ENCODE measurements at places on chromosomes 1 and 21.

- no peak for DNase-seq
These were observed 73.1 kb upstream of the CACHD1 start for GRCh38 chr1:64396817-64397216.

GRCh38 chr1:246572785-246573184 is 6.5 kb downstream of the CNST start:
- DNase-seq: no peak

DNA sequence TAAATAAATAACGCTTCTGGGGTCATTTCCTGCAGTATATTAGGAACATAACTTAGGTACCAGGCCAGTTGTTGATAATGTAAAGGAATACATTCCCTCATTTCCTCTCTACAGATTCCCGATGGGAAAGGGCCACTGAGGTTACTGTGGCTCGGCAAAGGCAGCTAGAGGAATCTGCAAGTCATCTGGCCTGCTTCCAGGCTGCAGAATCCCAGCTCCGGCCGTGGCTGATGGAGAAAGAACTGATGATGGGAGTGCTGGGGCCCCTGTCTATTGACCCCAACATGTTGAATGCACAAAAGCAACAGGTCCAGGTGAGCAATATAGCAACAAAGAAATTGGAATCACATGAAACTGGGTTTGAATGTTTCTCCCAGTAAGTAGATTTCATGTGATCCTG is 109.6 kb upstream of the BMP8A start:
- no peak for DNase-seq

- no peak for DNase-seq
These were observed 3.0 kb downstream of the USH2A start for GRCh38 chr1:216420263-216420662.

- no peak for DNase-seq
These were observed 143.5 kb downstream of the C1orf94 start for GRCh38 chr1:34320053-34320669.

- no peak for DNase-seq
These were observed 52.7 kb upstream of the ADARB1 start for GRCh38 chr21:45021428-45022347.

DNA sequence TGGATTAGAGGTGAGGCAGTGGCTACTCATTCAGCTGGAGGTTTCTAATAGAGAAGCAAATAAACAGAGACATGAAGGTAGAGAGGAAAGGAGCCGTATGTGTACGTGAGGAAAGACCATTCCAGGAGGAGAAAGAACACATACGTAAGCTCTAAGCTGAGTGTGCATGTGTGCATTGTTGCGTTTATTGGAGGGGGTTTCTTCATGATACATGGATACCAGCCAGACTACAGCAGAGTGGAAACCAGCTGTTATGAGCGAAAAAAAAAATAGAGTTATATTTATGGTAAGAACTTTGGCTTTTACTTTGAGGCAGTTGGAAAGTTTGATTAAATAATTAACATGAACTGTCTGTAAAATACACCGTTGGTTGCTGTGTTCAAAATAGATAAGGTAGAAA is 173.4 kb upstream of the RGS18 start:
- DNase-seq: no peak

DNA sequence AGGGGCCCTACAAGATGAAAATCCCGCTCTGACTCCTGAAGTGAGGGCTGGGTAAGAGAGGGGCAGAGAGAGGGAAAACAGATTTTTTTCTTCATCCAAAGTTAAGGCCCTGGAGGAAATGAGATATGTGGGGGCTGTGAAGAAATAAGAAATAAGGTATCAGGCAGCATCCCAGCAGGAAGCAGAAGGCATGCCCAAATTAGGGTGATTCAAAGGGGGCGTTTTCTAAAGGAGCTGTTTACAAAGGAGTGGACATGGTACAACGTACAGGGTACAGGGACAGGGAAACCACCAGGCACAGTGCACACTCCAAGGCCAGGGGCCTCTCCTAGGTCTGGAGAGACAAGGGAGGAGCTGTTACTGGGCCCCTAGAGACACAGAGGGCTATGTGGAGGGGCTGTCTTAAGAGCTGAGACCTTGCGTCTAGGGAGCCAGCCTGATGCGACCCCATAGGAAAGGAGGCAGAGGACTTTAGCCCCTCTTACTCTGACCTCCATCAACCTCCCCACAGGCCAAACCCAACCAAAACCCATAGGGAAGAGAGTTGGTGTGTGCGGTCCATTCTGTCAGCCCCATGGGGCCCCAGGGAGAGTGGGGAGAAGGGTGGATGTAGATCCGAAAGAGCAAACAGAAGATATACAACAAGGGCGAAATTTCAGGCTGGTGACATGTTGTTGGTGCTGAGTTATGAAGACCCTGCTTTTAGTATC is 38.6 kb downstream of the STYXL2 start:
- DNase-seq: no peak

DNA sequence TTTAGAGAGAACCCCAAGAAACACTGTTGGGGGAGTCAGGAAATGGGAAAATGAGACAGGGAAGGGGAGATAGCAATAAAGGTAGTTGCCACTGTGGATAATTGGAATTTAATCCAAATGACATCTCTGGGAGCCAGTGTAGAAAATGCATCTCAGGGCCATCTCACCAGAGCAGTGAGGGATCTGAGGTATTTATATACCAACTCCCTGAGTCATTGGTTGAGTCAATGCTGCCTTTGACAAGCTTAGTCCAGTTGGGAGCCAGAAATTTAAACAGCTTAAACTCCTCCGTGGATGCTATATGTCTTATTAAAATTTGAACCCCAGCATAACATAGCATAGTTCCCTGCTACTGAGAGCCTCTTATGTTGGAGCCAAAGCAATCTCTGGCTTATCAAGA is 140.3 kb downstream of the SLC30A10 start:
- DNase-seq: no peak

- no peak for DNase-seq
These were observed 24.4 kb downstream of the PCP4L1 start for GRCh38 chr1:161282991-161283390.

- DNase-seq: no peak
These were observed 251.4 kb upstream of the B3GALT2 start for GRCh38 chr1:193437785-193438184.

GRCh38 chr1:173570370-173571007 is 32.4 kb downstream of the SLC9C2 start:
- no peak for DNase-seq

DNA sequence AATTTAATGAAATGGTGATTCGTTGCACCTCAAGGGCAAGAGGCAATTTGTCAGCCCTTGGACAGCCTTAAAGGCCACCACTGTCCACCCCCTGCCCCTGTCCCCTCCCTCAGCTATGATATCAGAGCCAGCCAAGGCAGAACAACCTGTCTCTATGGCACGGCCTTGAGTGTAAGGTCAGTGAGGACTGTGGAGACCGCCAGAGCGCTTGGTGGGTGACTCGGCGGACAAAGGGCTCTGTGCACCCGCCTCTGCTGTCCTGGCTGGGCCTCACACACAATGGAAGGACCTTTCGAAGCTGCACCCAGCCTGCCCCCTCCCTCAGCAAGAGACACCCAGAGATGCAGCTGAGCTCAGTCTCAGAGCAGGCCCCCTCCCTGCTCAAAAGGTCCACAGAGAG is 50.6 kb downstream of the SDC3 start:
- no peak for DNase-seq

DNA sequence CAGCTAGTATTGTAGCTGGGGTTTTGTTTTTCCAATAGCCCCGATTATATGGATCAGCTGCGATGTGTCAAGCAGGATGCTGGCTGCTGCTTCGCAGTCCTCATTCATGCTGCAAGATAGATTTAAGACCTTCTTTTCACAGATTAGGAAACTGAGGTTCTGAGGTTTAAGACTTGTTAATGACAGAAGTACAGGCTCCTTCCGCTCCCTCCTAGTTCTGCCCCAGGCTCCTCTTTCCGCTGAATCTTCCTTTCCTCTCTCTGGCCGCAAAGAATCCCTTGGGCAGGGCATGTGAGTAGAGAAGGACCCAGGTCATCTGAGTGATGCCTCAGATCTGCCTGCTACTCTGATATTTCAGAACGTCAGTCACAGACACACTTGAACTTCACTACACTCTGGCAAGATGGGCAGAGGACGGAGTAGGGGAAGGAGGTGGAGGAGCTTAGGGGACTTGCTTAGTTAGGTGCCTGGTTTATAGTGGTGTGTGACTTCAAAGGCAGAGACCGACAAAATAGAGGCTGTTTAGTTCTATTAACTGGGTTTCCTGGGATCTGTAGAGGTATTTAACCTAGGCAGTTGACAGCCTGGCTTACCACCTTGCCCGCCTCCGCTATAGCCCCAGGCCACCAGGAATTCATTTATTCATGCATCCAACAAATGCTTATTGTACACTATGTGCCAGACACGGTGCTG is 4.2 kb downstream of the IGSF21 start:
- no peak for DNase-seq

DNA sequence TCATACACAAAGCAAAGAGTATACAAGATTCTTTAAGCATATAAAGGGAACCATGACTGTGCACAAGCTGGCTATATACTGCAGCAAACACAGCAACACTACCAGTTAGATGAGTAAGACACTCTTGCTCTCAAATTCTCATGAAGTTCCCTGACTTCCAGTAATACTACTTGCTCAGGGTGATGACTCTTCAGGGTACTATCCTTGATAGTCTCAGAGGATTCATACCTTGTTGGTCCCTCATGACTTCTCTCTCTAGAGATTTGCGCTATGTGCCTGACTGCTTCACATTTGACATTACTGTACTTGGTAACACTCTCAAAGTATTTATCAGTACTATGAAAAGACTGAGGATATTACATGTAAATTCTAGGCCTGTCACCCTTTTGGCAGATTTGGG is 159.8 kb upstream of the ZRANB2 start:
- DNase-seq: no peak

DNA sequence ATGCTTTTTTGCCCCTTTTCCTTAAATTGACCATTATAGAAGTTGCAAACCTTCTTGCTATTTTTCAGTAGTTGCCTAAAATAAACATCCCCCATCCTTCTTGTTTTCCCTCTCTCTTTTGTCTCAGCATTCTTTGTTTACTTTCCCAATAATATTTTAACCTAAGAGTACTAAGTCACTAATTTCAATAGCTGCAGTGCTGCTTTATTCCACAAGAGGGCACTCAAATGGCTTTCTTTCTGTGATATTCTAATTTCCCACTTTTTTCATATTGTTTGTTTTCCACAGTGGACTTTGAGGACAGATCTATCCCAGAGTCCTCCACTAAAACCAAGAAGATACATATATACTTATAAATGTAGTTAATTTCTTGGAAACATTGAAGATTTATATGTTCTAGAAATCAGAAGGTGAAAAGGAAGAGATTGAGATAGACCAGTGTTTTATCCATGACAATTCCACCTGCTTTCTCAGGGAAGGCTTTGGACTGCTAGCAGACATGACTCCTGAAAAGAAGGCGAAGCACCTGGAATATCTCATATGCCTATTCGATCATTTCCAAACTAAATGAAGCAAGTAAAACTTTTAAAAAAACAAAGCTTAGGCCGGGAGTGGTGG is 104.8 kb upstream of the GRIK1 start:
- DNase-seq: no peak

Data from T-helper 22 cell (primary cell).